ENCODE measurements at places on chromosomes 12 and 14.

DNA sequence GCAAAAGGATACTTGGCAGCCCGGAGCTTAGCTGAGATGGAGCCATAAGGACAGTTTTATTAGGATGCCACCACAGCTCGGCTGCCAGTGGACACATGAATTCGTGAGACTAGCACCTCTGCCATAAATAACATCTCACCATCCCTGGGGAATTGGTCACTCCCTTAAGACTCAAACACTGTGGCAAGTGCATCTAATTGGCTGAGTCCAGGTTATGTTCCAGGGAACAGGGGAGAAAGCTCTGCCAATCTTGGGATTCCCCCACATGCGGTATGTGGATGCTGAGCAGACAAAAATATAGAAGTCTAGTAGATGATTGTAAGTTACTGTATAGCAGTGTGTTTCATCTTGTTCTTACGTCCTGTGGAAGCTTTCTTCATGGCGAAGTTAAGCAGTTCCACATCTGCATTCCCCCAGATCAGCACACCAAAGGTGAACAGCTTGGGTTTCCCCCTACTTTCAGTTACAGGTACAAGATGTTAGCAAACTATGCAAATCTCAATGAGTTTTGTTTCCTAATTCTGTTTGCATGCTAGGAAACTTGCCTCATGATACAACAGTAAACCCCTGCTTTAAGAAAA lies 131.1 kb downstream of the ETV6 start:
- DNase-seq, result no peak

DNA sequence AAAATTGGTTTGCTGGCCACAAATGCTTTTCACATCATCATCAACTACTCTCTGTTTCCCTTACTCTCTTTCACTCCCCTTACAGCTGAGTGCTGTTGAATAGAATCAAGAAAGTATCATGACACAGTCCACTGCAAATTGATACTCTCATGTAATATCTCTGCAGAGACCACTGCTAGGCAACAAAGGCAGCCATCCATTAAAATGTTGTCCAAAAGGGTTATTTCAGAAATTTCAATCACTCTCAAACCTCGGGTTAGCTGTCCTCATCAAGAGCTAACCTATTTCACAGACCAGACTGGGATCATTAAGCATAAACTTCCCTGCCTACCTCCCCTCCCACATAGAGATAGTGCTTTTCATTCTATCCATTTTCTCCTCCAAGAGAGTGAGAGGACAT lies 186.7 kb downstream of the PLCZ1 start:
- no peak for DNase-seq

GRCh38 chr12:81295251-81295650 lies 217.4 kb downstream of the ACSS3 start:
- no peak for DNase-seq

DNA sequence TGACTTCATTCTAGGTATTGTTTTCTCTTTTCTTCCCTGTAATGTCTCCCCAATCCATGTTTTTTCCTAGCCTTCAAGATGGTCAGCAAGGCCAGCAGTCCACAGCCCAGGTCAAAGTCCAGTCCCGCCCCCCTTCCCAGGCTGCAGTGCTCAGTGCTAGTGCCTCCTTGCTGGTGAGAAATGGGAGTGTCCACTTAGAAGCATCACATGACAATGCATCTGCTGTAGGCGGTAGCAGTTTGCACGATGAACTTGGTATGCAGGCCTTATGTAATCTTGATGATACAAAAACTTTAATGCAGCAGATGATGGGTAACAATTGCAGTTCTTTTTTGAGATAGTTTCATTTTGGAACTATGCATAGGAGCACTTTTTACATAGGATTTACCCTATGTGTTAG lies 88.4 kb downstream of the PCNX1 start:
- DNase-seq, result no peak

DNA sequence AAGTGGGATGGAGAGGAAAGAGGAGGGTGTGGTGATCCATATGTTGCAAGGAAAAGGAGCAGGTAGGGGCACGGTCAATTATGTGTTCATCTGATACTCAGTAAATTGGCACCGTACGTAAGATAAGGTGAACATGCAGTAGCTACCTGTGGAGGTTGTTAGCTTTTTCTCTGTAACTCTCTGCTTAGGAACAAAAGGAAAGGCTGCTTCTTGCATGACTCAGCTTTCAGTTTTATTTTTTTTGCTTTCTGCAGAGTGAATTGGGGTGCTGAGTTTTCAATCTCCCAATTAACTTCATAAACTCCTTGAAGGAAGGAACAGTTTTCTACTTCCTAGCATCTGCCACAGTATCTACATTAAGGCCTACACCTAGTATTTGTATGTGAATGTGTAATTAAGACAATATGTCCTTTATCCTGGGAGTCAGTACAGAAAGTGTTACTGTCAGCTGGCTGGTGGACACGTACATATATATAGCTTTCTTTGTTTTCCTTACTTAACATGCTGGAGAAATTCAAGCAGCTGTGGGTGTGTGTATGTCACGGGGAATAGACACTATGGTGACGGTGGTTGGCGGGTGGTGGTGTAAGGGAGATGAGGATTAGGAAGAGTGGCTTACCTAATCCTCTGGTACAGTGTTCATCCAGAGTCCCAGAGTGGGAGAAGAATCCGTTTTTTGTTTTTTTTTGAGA lies 40.1 kb upstream of the WNK1 start:
- no peak for DNase-seq

DNA sequence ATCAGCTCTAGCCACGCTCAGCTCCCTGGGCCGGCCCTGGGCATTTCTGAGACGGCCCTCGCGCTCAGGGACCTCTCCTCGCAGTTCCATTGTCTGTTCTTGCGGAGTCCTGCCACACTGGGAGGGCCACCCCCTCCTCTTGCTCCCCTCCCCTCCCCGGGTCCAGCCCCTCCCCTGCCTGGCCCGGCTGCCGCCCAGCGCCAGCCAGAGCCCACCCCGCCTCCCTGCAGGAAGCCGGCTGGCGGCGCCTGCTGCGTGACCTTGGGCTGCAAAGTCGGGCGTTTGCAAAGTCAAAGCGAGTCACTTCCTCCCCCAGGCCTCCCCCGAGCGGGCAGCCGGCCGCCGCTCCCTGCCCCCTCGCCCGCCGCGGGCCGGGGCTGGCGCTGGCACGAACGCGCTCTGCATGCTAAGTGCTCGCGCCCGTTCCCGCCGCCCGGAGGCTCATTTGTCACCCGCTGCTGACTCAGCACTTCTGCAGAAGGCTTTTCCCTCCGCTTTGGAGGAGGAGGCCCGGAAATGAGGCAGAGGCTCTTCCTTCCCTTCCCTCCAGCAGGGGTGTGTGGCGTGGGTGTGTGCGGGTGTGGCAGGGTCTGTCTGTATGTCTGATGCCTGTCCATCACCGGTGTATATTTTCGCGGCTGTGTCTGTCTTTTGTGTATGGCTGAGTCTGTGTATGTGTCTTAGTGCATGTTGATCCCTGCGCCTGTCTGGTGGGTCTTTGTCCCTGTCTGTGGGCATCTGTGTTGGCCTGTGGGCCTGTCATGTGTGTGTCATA lies 72.0 kb downstream of the IRF2BPL start:
- peak; percentile 90 for DNase-seq

DNA sequence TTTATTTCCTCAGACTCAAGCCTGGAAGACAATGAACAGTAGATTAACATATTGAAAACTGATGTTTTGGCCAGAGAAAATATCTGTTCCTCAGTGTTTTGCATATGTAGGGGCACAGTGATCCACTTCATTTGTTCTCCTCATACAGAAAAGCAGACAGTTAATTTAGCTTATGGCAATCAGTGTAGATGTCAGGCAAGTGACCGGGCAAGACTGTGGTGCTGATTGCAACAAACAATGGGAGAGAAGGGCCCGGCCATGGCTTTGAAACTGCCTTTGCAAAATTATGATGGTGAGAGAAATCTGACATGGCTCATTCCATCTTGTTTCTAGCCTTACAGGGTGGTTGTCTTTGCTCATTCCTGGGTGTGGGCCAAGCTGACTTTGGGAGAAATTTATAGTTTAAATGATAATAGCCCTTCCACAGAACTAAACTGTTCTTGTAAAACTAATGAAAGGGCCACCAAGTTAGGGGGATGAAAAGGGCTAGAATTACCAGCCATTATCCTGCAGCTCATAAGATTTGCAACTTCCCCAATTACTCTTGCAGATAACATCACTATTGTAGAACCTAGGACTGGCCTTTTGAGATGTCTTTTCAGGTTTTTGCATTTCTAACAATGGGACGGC lies 220.3 kb downstream of the KTN1 start:
- DNase-seq, result no peak

DNA sequence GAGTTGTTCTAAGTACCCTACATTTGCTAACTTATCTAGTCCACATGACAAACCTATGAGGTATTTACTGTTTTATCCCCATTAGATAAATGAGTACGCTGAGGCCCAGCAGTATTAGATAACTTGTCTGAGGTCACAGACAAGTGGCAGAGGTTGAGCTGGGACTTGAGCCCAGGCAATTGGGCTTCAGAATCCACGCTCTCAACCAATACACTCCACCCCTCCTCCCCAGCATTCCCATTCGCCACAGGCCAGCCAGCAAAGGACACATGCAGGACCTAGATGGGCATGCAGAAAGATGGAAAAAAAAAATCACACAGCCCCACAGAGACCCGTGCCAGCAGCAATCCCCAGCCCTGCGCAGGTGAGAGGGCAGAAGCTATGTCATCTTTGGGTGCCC lies 12.4 kb downstream of the HDAC7 start:
- no peak for DNase-seq

- no peak for DNase-seq
Observed at GRCh38 chr12:47356129-47356700, 276.5 kb upstream of the AMIGO2 start.

DNA sequence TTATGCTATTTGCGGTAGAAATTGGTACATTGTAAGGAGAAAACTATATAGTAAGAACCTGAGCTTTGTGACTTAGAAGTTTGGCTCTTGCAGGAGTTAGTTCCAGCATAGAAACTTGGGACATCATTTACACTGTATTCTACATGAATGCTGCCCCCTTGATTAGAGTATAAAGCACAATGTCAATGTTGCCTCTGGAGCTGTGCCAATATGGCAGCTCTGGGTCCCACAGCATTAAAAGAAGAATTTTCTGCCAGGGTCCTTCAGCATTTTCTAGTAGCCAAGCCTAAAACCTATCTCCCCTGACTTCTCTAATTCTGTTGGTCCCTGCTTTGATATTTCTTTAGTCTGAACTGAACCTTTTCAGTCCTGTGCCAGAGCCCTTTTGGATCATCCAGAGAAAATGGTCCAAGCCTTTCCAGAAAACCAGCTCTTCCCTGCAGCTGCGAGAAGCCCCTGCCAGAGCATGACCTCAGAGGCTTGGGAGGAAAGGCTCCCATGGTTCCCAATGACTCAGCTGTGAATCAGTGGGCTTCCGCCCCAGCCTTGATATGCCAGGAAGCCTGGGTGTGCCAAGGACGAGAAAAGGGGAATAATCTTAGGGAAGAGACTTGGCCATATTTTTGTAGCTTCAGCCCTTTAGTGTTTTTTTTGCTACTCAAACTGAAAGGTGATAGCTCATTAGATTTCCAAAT lies 43.2 kb downstream of the PLEKHG7 start:
- peak; percentile 99 for DNase-seq

DNA sequence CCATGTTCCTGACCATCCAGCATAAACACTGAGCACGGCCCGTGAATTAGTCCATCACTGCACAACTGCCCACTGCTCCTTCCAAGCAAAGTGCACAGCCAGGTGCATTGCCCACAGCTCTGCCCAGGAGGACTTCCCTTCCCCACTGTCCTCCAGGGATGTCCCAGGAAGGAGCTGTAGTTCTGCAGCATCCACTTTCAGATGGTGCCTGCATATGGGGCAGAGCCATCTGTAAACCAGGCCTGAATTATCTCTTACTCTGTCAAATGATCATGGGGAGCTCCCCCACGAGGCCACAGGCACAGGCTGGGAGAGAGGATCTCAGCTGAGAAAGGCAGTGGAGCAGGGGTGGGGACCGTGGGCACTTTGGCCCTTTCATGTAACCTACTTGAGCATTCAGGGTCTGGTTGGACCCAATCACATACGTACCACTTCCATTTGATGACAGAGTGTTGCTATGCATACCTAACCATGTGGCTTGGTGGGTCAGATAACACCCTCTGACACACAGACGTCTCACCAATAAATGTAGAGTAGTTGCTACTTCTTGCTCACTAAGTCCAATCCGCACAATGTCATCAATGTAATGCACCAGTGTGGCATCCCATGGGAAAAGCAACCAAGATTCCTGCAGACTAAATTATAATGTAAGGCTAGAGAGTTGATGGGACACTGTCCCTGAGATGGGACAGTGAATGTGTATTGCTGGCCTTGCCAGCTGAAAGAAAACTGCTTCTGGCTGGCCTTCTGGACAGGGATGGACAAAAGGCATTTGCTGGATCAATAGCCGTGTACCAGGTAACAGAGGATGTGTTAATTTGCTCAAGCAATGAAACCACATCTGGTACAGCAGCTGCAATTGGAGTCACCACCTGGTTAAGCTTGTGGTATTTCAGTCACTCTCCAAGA lies 113.8 kb upstream of the C14orf180 start:
- no peak for DNase-seq

- peak; percentile 25 for DNase-seq
Observed at GRCh38 chr14:100271247-100271939, 32.4 kb downstream of the YY1 start.

- DNase-seq, result no peak
Observed at GRCh38 chr12:4558171-4558570, 3.8 kb upstream of the DYRK4 start.

- DNase-seq, result no peak
Observed at GRCh38 chr12:57822392-57823130, 4.0 kb upstream of the AVIL start.

DNA sequence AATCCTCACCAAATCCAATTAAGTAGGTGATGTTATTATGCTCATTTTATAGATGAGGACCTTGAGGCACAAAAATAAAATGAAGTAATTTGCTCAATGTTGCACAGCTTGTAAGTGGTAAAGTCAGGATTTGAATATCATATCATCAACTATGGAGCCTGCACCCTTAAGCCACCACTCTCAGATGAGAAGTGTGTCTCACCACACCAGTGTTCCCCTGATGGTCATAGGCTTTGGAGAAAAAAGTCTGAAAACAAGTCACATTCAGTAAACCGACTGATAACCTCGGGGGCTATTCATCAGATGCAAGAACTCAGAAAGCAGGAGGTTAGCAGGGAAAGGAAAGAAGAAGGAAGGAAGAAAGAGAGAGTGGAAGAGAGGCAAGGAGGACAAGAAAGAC lies 2.8 kb downstream of the TSHR start:
- no peak for DNase-seq

- no peak for DNase-seq
Observed at GRCh38 chr14:102927878-102928411, 5.5 kb downstream of the AMN start.

- DNase-seq, result no peak
Observed at GRCh38 chr12:52529846-52530245, 9.7 kb upstream of the KRT5 start.

- no peak for DNase-seq
Observed at GRCh38 chr14:91927800-91928199, 19.7 kb downstream of the FBLN5 start.

- DNase-seq, result peak; percentile 95
Observed at GRCh38 chr14:30193845-30194501, 266.3 kb upstream of the PRKD1 start.

GRCh38 chr12:8089716-8090115 lies 7.6 kb downstream of the NECAP1 start:
- no peak for DNase-seq

GRCh38 chr12:65189028-65189718 lies 19.8 kb downstream of the LEMD3 start:
- DNase-seq, result no peak
